RWPE2 (cell line): ENCODE measurements at places on chromosomes 6 and 20.

DNA sequence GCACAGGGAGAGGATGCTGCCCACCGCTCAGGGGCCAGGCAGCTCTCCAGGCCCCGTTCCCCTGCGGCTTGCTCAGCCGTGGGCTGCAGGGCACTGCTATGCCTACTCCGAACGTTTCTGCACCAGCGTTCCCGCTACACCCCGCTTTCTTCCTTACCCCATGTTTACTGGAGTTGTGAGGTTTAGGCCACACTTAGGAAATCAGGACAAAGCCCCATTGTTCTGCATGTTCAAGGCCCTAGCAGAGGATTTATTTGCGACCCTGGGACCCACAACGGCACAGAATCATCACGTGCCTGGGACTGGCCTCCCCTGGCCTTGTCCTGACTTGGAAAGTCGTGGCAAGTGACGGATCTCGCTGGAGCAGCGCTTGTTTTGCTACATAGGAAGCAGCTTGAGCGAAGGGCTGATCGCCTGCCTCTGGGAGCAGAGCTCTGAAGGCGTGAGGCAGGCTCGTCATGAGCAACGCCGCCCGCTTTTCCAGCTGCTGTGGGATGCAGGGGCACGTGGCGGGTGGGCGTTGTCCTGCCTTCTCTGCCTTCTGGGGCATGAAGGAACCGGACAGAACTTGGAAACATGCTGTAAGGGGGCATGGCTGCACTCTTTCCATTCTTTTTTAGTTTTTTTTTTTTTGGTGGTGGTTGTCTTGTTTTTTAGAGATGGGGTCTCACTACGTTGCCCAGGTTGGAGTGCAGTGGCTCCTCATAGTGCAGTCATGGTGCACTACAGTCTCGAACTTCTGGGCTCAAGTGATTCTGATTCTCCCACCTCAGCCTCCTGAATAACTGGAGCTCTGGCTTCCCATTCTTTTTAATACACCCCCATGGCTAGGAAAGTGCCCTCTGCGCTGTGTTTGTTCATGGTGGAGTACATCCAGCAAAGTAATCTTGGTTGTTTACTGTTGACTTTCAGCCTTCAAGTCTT is 14.6 kb upstream of the TMEM181 start:
- DNase-seq, result no peak

GRCh38 chr6:3226042-3226441 is 1.4 kb downstream of the TUBB2B start:
- DNase-seq, result no peak

GRCh38 chr6:40352006-40352405 is 235.2 kb downstream of the LRFN2 start:
- DNase-seq, result no peak

DNA sequence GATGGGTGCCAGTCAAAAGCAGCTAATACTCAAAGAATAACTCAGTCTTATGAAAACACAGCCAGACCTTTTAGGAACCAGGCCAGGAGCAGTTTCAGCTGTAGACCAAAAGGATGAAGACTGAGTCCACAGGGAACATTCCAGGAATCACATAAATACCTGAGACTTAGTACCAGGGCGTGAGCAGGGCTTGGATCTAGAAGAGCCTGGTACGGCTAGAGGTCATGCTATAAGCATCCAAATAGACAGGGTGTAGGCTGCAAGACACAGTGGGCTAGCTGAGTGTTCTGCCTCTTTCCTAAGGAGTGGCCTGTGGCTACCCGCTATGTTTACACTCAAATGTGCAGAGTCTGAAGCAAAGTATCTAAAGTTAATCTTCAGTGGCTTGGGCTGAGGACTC is 29.5 kb upstream of the LRRC1 start:
- no peak for DNase-seq

- DNase-seq, result no peak
Observed at GRCh38 chr6:85673198-85674139, 30.8 kb upstream of the SYNCRIP start.

DNA sequence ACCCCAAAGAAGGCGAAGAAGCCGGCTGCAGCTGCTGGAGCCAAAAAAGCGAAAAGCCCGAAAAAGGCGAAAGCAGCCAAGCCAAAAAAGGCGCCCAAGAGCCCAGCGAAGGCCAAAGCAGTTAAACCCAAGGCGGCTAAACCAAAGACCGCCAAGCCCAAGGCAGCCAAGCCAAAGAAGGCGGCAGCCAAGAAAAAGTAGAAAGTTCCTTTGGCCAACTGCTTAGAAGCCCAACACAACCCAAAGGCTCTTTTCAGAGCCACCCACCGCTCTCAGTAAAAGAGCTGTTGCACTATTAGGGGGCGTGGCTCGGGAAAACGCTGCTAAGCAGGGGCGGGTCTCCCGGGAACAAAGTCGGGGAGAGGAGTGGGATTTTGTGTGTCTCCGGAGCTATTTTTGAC is 69.6 kb downstream of the HFE start:
- peak; percentile 75 for DNase-seq

DNA sequence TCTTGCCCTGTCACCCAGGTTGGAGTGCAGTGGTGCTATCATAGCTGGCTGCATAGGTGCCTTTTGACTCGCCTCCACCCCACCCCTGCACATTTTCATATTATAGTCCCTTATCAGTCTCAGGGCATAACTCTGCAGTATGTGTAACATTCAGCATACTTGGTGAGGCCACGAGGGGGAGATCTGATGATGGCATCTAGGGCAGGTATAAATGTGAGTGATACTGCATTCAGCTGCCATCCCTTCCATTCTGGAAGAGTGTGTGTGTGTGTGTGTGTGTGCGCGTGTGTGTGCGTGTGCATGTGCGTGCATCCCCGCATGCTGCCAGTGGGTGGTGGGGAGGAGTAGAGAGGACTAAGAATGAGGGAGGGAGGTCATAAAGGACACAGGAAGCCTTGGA is 81.4 kb downstream of the JARID2 start:
- no peak for DNase-seq

DNA sequence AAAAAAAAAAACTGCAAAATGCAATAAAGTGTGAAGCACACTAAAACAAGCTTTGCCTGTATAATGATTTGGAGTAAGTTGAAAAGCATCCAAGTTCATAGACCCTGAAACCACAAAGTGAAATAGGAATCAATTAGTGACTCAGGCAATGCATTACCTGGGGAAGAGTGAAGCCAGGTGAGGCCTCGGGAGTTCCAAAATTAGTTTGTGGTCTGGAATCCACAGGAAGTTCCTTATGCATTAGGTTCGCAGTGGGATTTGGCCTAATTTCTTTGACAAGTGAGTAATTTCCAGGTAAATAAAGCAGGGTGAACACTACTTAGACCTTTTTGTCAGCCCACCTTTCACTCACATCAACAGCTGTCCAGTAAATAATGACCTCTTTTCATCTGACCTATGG is 490.8 kb downstream of the CBLN4 start:
- DNase-seq, result peak; percentile 93

- DNase-seq, result no peak
Observed at GRCh38 chr6:166296035-166296883, 11.9 kb downstream of the PRR18 start.

DNA sequence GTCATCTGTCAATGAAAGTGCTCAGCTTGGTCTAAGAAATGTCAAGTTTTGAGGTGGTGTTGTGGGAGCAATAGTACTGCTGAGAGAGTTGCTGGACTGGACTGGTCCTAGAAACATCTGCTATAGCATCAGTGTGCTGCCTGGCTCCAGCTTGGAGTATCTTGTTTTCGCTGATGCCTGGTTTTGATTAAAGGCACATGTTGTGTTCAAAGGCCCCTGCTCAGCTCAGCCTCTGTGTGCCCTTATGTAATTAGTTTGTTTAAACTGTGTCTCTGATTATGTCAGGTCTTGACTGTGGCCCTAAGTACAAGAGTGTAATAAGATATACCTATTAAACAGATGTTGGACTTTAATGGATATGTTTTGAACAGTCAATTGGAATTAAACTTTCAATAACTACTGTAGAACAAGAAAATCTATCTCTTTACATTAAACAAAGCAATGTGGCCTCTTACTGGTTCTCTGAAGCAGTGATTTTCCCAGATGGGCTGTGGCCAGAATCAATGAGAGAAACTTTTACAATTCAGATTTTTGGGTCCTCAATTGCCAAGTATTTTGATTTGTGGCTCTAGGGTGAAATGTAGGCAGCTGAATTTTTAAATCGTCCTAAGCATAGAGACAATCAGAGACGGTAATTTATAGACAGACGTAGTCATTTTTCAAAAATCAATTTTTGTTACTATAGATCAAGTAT is 668.2 kb downstream of the DHX35 start:
- no peak for DNase-seq

DNA sequence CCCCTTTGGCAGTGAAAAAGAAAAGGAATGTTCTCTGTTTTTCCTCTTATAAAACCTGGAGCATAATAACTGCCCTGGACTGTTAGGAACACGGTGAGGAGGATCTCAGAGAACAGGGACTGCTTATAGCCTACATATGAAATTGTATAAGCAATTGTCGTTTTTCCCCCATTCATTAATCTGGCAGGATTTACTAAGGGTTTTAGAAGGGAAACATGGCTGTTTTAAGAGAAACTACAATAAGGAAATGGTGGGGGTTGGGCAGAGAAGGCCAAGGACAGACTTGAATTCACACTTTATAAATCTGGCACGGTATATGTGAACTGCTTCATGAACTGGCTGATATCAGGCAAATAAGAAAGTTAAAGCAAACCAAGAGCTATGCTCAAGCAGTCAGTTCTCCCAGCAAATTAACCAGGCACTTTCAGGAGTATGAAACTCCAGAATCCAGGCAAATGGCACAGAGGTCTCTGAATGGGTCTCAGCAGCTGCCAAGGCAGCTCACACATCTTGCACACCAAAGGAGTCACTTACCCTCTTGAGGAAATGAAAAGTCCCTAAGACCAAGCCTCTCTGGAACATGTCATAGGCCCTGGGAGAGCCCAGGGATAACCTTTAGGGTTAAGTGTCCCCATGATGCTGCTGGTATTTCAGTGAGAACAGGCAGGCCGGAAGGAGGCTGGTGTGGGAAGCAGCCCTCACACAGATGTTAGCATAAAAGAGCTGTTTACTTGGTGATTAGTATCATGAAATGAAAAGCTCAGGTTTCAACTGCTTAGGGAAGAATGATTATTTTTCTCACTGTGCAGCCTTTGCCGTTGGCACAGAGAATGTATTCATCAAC is 260.5 kb upstream of the MARCKS start:
- DNase-seq, result no peak

- peak; percentile 29 for DNase-seq
Observed at GRCh38 chr6:169972101-169972651, 220.8 kb downstream of the ERMARD start.

- DNase-seq, result no peak
Observed at GRCh38 chr20:62797671-62798532, 1.6 kb downstream of the MRGBP start.

GRCh38 chr6:12459945-12460661 is 169.9 kb downstream of the EDN1 start:
- no peak for DNase-seq

DNA sequence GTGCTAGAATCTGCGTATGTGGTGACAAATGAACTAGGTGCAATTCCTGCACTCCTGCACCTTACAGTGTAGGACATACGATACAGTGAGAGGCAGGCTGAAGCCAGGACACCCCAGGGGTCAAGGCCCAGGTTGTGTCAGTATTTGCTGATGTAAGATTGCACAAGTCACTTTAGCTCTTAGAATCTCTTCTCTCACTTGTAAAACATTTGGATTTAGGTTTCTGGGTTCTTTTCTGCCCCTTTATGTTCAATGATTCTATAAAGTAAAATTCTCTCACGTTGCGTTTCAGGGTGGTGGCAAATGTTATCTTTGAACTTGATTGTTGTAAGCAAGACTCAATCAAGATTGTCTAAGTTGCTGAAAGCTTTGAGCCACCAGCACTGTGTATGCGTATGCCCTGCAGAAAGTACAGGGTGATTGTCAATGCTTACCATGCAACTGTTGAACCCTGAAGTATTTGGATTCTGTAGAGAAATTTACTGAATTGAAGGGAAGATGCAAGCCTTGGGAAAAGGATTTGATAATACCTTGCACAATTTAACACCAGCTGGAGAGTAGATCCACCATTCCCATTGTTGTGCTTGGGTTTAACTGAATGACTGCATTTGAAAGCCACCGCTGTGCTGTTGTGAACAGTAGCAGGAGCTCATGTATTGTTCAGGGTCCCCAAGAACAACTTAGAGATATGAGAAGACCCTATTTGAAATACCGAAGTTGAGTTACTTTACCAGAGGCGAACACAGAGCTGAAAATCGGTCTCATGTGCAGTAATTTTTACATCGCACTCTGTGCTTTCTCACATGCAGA is 106.1 kb upstream of the CITED2 start:
- DNase-seq, result no peak

GRCh38 chr20:63740627-63741353 is 1.2 kb downstream of the SLC2A4RG start:
- peak; percentile 98 for DNase-seq

DNA sequence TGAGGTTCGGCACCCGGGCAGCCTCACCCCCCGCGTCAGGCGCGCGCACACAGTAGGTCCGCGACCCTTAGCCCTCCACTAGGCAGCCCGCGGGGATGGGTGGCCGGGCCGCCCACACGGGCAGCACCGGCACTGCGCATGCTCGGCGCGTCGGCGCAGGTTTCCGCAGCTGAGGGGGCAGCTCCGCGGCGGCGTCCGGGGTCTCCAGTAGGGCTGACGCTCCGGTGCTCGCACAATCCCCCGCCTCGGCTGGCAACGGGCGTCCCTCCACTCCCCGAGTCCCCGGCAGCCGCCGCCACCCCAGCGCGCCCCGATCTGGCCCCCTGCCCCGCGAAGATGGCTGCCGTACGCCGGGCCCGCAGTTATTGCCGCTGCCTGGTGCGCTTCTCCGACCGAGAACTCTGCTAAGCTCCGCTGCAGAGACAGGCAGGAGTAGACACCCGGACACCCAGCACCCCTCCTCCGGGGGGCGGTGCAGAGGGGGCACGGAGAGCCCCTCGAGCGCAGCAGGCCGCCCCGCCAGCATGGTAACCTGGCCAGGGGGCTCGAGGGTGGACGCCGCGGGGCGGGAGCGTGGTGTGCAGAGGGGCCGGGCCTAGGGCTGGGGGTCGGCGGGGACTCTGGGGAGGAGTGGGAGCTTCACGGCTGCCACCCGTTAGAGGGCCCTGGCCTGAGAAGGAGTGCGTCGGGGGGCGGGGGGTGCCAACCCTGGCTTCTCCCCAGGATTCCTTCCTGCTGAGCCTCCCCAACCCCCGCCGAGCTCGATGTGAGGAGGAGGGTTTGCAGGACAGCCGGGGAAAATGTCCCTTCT is at the start of gene FBXO9:
Gene FBXO9, plus strand, starts transcription at position 139 of the 811 bp plus-strand sequence. Its CDS starts 386 bp downstream, at position 525.
- DNase-seq, result peak; percentile 59

GRCh38 chr6:167472880-167473279 is 148.0 kb downstream of the TTLL2 start:
- DNase-seq, result no peak
